Colonic mucosa (tissue), 4 donors: ENCODE measurements at places on chromosomes 4 and X. TPM values are rescaled to one million over a fixed set of nuclear protein-coding genes. Genes with fewer than 3 reads are reported as not detected.

DNA sequence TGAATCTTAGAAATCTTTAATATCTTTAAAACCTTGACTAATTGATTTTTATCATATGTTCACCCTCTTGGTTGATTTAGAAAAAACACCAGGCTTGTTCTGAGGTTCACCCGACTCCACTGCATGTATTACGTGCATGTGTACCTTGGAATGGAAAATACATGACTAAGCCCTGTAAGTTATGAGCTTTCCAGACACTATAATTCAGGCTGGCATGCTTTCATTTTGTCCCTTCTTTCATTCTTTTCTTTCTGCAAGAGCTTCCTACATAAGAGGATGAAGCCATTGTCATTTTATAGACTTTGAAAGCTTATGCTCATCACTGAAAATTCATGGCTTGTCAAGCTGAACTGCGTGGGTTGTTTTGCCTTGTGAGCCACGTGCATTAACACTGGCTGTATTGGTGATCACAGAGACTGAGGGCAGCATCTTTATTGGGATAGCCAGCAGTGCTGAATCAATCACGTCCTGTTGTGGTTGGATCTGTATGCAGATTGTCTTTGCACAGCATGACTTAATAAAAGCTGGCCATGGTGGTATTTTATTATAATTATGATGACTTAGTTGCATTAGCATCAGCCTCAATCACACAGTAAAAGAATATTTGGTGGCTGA lies 141.9 kb downstream of the SLIT2 start:
- H3K27me3 ChIP-seq = no peaks in the 10 kb centered on the region
- DNase-seq = no peak
- H3K4me1 ChIP-seq = no peaks in the 10 kb centered on the region
- H3K4me3 ChIP-seq = no peak overlapping the region
- H3K27ac ChIP-seq = no peak overlapping the region

The EPHA5 gene
- 0.07 TPM for total RNA-seq

- no peak for DNase-seq
- H3K27me3 ChIP-seq = no peaks in the 10 kb centered on the region
- no peak overlapping the region for H3K4me3 ChIP-seq
- H3K4me1 ChIP-seq = no peaks in the 10 kb centered on the region
- no peak overlapping the region for H3K27ac ChIP-seq
Measured at GRCh38 chrX:118630848-118631247, 96.6 kb upstream of the IL13RA1 start.

The LPAR4 gene
- 0.24 TPM for total RNA-seq

The INTU gene
- total RNA-seq = 3.0 TPM

DNA sequence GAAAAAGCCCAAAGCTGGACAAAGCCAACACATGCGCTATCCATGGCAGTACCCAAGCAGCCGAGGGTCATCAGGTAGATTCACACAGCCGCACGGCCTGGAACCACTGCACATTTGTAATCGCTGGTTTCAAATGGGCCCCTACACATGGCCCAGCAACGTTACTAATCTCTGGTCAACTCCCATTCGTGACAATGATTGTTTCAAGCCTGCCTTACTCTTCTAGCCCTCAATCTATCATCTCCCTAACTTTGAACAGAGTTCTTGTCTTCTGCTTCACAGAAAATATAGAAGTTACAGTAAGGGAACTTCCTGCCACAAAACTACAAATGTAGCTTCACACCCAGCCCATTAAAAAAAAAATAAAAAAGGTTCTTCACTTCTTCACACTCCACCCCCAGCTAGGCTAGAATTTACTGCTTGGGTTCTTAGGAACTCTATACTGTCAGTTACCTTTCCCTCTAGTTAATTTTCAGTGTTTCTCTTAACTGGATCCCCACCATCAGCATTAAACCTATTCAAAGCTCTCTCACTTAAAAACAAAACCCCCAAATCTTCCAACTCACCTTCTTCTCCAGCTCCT lies 24.2 kb downstream of the CASP3 start:
- no peaks in the 10 kb centered on the region for H3K27me3 ChIP-seq
- H3K4me3 ChIP-seq = no peak overlapping the region
- no peak overlapping the region for H3K27ac ChIP-seq

DNA sequence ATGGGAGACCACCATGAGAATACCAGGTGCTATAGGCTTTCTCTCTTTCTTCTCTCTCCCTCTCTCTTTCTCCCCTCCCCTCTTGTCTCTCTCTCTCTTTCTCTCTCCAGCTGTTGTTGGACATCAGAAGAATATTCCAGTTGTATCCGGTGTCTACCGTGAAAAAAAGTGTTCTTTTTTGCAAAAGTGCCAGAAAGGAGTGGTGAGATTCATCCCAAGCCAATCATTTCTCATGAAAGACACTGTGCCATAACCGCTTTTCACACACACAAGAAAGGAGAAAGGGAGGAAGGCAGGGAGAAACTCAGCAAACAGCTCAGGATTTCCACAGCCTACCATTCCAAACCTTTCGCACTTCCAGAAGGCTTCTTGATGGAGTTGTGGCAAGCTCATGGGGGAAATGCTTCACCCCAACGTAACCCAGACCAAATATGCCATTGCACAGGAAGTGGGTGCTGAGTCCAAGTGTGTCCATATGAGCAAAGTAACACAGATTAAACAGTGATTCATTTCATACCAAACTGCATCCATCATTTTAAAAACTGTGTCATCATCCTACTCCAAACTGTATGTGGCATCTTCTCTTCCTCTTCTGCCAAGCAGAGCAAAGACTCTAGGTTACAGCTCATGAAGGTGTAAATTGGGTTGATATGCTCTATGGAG lies 224.0 kb downstream of the APBB2 start:
- no peaks in the 10 kb centered on the region for H3K27me3 ChIP-seq
- no peak overlapping the region for H3K4me3 ChIP-seq
- H3K27ac ChIP-seq = no peak overlapping the region
- no peak for DNase-seq
